ENCODE measurements at places on chromosomes 1 and 21.
A peak's percentile ranks its signal among the peaks of the same experiment; 100 is the strongest.

- DNase-seq, result no peak
Measured at GRCh38 chr1:115732316-115732715, 36.2 kb downstream of the CASQ2 start.

DNA sequence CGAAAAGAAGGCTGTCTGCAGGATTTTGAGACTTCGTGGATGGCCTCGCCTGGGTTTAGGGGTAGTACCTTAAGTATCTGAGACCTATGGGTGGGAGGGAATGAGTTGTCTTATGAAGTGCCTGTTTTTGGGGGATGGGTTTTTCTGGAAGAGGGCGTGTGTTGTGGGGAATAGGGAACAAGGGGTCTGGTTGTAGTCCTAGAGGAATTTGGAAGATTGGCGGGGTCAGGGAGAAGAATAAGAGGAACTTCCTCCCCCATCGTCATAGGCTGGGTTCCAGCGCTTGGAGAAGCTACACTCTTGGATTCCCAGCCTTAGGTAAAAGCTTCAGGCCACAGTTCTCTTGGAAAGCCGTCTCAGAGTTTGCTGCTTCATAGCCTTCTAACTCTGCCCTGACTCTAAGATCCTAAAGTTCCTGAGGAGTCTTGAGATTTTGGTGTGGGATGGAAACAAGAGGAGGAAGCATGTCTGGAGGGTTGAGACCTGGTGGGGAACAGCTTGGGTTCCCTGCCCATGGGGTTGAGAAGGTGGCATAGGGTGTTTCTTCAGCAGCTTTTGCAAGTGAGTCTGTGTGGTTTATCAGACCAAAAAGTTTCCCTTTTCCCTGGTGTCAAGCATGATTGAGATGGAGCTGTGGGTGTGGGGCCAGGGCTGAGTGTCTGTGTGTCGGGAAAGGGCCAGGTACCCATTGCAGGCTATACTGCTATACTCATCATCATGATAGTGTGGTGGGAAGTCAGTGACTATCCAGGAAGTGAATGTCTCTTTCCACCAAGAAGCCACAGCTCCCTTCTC is 1.8 kb downstream of the VANGL2 start:
- no peak for DNase-seq

DNA sequence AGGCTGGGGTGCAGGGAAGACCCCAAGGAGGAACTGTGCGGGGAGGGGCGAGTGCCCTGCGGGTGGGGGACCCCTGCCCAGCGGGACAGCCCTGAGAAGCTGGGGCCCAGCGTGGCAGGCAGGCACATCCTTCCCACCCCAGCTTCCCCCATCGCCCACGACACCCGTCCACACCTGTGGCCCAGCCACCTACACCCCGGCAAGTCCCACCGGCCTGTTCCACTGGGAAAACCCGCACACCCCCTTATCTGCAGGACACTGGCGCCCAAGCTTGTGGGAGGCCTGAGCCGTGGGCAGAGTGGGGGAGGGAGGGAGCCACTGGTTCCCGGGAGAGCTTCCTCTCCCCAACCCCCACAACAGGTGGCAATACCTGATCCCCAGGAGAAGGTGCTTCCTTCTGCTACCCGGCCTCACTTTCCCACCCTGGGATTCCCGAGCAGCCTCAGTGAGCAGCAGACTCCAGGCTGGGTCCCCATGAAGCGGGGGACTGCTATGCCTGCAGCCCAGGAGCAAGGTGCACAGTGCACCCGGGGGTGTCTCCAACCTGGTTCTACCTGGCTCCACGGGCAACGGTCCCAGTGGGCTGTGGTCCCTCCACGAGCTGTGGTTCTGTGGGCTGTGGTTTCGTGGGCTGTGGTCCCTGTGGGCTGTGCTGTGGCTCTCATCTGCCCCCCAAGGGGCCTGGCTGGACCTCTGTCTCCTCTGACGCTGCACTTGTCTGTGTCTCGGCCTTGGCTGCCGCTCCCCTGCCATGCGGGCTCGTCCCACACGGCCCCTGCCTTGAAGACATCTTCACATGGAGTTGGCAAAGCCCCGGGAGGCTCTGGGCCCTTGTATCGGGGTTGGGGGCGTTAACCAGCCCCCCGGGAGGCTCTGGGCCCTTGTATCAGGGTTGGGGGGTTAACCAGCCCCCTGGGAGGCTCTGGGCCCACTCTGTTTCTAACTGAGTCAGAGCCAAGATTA is 37.8 kb upstream of the POFUT2 start:
- no peak for DNase-seq

DNA sequence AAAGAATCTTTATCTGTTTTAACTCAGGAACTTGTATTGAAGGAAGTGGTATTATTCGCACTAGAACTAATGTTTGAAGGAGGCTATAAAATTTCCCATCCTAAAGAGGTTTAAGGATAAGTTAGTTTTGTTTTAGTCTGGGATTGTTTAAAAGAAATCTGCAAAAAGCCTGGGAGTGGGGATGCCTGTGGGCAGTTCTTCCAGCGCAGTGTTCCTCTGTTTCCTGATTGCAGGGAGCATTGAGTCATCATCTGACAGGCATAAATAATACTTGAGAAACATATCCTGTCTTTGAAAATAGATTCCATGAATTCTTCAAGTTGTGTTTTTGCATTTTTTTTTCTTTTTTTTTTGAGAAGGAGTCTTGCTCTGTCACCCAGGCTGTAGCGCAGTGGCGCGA is 350.8 kb upstream of the PTBP2 start:
- no peak for DNase-seq

GRCh38 chr1:47298025-47298699 is 15.8 kb downstream of the STIL start:
- no peak for DNase-seq

GRCh38 chr1:221439008-221439746 is 302.7 kb downstream of the DUSP10 start:
- no peak for DNase-seq

- DNase-seq, result no peak
Measured at GRCh38 chr1:223222377-223222776, 79.3 kb upstream of the TLR5 start.

GRCh38 chr1:115492019-115492595 is 149.7 kb upstream of the VANGL1 start:
- DNase-seq, result no peak

GRCh38 chr1:212554401-212554800 is 54.2 kb upstream of the ATF3 start:
- no peak for DNase-seq

- no peak for DNase-seq
Measured at GRCh38 chr1:159009704-159010361, at the start of gene IFI16. Gene IFI16 (plus strand): TSS chr1:159009907. CDS start chr1:159014681, 4,774 bp downstream.

- DNase-seq, result no peak
Measured at GRCh38 chr21:16571594-16571993, 841.8 kb downstream of the USP25 start.

DNA sequence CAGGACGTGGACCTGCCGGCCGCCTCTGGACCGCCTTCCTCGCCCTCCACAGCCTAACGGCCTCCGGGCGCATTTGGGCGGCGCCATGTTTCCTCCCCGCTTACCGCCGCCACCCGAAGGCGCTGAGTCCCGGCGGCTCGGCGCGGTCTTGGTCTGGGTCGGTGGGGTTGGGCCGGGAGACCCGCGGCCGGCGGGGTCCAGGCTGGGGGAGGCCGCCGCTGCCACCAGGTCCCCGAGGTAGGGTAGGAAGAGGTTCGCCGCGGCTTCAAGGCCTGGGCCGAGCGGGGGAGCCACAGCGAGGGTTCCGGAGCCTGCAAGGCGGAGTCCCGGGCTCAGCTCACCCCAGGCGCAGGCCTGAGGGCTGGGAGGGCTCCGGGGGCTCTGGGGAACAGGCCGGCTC is 5.5 kb downstream of the OR2C3 start:
- no peak for DNase-seq

DNA sequence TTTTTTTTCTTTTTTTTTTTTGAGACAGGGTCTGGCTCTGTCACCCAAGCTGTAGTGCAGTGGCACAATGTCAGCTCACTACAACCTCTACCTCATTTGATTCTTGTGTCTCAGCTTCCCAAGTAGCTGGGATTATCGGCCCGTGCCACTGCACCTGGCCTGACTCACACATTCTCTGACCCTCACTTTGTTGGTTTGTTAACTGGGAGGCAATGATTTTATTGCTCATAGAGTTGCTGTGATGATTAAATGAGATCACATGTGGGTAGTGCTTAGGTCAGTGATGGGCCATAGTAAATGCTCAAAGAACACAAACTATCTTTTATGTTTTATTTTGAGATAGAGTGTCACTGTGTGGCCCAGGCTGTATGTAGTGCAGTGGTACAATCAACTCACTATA is 47.3 kb upstream of the SSBP3 start:
- DNase-seq, result no peak

DNA sequence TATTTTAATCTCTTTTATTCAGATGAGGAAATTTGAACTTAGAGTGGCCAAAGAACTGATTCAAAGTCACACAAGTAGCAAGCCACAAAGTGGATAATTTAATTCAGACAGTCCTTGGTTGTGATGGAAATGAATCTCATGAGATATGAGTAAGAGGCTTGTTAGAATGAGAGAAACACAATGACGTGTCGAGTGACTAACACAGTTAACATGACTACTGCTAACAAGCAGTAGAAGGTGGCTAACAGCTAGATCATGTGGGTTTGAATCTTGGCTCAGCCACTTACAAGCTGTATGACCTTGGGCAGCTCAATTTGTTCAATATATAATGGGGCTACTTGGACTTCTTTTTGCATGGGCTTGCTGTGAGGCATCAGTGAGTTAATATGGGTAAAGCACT is 104.5 kb upstream of the LMO4 start:
- DNase-seq, result no peak

DNA sequence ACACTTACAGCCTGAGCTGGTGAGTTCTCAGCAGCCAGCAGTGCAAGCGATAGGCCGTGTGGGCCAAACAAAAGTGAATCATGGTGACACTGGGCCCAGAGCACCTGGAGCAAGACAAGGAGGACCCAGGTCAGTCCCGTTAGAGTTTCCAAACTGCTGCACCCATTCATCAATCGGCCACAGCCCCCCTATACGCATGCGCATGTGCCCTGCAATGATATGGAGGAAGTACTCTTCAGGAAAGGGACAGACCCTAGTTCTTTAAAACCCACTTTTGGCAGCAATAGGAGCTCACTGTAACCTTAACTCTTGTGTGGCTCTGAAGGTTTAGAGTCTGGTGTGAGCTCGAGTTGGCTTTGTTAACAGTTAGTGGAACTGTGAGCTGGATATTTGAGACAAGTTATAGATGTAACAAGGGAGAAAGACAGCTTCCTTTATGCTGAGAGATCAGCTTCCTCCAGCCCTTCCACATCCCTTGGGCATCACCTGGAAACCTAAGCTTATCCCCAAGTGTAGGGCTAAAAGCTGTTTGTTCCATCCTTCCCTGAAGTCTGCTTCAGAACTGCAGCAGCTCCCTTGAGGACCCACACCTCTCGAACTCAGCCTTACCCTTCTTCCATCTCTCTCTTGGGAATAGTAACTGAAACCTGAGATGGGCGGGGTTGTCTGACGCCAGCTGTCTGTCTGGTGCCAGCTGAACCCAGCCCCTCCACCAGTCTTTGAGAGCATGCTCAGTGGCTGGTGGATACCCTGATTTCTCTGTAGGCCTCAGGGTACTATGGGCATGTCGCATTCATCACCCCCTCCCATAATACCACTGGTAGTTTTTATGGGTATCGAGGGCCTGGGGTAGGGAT is 17.7 kb downstream of the NMNAT1 start:
- no peak for DNase-seq

- DNase-seq, result no peak
Measured at GRCh38 chr1:201138311-201138840, 11.4 kb upstream of the ASCL5 start.

DNA sequence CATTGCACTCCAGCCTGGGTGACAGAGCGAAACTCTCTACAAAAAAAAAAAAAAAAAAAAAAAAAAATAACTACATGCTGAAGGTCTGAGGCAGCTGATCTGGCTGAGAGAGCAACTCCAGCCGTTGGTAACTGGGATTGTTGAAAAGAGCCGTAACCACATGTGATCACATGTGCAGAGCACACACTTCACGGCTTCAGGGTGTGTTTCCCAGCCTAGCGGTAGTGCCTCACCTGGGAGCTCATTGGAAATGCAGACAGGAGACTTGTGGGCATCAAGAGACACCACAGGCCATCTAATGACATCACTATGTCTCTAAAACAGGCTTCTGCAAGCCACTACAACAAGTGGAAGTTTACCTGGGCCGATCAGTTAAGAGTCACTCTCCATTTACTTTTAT is 11.8 kb upstream of the OTUD7B start:
- no peak for DNase-seq

GRCh38 chr1:3807769-3808168 is 11.5 kb upstream of the LRRC47 start:
- no peak for DNase-seq

DNA sequence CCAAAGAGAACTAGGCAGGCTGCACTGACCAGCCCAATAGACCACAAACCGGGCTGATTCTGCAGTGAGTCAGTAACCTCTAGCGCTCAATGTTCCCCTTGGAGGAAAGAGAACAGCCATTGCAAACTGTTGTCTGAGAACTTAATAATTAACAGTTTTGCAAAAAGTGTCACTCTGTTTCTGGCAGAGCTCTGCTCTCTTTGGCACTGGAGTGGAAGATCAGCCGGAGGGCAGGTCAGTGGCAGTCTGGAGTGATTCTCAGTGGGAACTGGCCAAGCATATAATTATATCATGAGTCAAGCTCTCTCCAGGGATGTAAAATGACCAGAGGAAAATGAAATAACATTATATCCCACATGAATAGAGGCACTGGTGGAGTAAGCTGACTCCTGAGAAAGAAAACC is 238.3 kb downstream of the HLX start:
- DNase-seq, result peak; percentile 20

DNA sequence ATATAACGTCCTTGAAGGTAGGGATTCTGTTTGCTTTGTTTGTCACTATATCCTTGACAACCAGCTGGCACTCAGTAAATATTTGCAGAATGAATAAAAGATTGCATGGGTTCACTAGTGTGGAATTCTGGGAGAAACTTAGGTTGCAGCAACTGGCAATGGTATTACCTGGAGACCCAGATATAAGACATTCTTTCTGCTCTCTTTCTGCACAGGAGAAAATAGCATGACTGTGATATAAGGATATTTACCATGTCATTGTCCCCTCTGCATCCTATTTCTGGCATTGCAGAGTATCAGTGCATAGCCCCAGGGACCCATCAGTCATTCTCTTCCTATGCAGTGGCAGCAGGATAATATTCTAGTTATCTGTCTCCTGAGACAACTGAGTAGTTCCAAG is 308.9 kb upstream of the LRRC7 start:
- DNase-seq, result no peak

GRCh38 chr1:41608211-41608610 is 123.7 kb upstream of the EDN2 start:
- DNase-seq, result no peak

Data from NCI-H1417 treated with DMSO at 0.1 percent for 48 hours (cell line).